Activated CD8-positive, alpha-beta memory T cell treated with anti-CD3 and anti-CD28 coated beads for 4 hours (primary cell): ENCODE measurements at places on chromosomes 3 and 15.

- no peak for DNase-seq
Measured at GRCh38 chr15:71281256-71281655, 166.0 kb downstream of the THSD4 start.

DNA sequence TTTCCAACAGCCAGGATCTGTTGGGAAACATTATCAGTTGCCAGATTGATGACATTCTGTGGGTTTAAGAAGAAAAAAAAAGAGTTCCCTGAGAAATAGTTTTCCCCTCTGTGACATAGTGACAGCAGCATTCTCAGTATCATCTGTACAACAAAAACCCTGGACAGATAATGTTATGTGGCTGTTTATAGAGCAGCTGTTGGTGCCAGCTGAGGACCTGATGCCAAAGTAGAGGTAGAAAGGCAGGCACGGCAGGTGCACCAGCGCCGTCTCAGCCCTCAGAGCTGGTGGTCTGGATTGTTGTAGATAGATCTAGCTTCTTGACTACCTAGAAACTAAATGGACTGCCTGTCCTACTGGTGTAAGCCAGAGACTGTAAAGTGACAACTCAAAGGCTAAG is 56.2 kb upstream of the FILIP1L start:
- DNase-seq, result no peak

- DNase-seq, result no peak
Measured at GRCh38 chr15:89533861-89534544, 37.6 kb upstream of the RHCG start.

DNA sequence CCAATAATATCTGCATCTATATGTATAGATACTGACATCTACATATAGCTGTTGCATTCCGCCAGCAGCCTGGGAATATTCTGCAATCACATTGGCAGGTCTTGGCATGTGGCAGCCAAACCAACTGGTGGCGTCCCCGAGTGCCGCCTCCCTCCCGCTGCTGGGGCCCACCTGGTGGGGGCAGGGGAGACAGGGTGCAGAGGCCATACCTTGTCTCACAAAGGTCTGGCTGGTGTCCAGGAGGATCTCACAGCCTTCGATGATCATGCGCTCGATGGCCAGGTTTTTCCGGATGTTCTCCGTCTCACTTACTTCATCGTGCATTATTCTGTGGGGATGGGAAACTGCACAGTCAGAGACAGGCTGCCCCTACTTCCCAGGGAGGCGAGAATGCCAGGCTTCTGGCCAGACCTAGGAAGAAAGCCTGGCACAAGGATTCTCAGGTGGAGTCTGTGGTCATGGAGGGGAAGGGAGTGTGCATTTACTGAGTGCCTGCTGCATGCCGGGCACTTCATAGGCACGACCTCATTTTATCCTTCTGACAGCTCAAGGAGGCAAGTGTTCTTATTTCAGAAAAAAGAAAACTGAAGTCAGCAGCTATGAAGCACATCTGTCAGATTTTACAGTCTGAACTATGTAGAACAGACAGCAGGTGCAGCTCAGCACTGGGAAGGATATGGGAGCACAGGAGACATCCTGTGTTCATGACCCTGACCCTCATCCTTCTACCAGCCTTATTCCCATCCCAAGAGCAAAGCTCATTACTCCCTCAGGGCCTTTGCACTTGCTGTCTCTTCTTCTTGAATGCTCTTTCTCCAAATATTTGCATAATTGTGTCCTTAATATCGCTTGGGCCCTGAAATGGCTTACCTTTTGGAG is 62.8 kb downstream of the RASGRF1 start:
- no peak for DNase-seq

GRCh38 chr3:73604451-73604850 is 20.3 kb downstream of the PDZRN3 start:
- no peak for DNase-seq

GRCh38 chr3:151909681-151910405 is 36.4 kb downstream of the SUCNR1 start:
- no peak for DNase-seq

DNA sequence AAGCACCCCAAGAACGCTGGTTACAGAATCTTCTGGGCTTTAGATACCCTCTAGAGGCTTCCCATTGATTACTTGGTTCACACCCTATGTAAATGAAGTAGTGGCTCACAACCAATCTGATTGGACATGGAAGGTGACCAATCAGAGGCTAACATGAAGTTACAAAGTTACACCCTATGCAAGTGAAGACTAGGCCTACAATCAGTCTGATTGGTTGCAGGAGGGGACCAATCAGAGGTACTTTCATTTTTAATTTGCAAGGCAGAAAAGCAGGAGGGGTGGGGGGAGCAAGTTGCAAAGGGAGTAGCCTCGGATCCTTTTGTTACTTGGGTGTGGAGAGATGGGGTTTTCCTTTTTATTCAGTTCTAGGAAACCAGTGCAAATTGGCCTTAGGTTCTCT is 11.1 kb upstream of the RTP2 start:
- DNase-seq, result no peak

DNA sequence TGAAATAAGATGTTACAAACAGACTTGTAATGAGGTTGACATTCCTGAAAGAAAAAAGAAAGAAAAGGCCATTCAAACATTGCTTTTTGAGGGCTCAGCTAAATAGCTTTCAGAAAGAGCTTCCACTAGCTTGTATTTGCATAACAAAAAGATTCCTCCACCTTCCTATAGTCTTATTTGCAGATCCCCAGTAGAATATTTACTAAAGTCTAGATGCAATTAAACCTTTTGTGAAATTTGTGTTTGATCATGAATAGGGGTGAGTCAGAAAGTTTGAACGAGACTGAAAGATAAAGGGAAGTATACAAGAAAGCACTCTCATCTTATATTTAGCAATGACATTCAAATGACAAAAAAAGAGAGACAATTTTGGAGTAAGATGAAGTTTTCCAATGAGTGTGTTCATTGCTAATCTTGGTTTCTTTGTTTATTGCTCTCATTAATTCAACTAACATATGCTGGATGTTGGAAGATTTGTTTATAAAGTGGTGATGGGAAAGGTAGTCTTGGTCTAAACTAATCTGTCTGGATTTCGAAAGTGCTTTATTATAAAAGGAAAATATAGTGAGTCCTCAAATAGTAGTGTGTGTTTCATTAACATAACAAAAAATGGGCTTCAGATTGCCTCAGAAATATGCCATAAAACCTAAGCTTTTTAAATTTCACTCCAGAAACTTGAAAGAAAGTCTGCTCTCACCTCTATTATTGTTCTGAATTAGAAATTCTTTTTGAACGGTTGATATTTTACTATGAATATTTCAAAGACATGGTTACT is 9.1 kb upstream of the CADPS start:
- no peak for DNase-seq

- no peak for DNase-seq
Measured at GRCh38 chr3:137987723-137988122, 22.2 kb upstream of the CLDN18 start.

- no peak for DNase-seq
Measured at GRCh38 chr3:43732747-43733425, 42.1 kb downstream of the ABHD5 start.

GRCh38 chr15:81264072-81264857 is 59.7 kb downstream of the STARD5 start:
- DNase-seq, result no peak

DNA sequence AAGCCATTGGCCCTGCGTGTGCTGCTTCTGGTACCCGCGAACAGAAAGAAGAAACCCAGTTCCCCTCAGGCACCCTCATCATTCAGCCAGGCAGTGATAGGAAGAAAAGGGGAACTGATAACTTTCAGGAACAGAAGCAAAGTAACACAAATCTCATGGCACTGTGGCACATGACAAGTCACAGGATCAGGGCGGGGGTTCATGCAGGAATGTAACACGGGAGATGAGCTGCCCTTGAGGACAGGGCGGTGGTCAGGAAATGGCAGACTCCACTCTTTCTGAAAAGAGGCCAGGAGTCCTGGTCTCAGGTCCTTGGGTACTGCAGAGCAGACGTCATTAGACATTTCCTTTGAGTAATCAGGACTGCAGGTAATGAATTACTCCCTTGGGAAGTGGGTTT is 95.5 kb downstream of the CCNL1 start:
- DNase-seq, result no peak

GRCh38 chr3:171860830-171861535 is 17.8 kb downstream of the TMEM212 start:
- DNase-seq, result no peak

DNA sequence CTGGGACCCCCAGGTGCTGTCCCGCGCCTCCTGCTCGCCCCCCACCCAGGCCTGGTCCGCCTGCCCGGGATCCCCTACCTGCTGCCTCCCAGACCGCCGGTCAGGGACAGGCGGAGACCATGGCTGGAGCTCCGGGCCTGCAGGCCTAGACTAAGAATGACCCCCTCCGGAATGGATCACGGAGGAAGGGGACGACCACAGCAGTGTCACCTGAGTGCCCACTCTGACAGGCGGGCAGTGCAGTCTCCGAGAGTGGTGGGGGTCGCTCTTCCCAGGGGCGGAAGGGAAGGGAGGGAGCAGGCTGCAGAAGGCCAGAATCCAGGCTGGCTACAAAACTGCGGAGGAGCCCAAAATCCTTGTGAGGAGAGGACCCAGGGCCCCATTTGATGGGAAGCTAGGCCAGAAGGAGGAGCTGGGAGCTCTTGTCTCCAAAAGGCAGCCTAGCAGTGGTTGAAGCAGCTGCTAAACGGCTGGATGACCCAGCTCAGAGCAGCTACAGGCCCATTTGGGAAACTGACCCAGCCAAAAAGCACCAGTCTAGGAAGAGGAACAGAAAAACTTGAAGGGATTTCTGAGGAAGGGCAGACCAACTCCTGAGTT is 908 bp upstream of the RAB43 start:
- no peak for DNase-seq

DNA sequence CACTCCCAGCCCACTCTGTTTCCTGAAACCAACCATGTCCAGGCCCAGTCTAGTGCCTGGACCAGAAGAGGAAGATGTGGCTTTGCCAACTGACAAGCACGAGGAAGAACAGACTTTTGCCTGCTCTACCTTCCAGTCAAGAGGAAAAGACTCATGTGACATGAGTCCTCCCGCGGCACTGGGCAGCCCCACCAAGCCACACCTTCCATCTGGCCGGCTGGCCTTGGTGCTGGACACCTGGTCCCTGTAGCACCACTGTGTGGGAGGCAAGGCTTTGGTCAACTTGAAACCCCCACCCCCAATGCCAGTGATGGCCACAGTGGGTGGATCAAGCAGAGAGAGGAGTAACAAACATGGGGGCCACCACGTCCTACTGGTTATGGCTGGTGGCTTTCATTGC is 12.5 kb downstream of the CHDH start:
- DNase-seq, result no peak

- DNase-seq, result no peak
Measured at GRCh38 chr3:104106276-104106675, 1260.4 kb upstream of the ALCAM start.

GRCh38 chr3:170528726-170529125 is 57.1 kb downstream of the SLC7A14 start:
- no peak for DNase-seq
